ENCODE measurements at places on chromosomes 7 and 10.

DNA sequence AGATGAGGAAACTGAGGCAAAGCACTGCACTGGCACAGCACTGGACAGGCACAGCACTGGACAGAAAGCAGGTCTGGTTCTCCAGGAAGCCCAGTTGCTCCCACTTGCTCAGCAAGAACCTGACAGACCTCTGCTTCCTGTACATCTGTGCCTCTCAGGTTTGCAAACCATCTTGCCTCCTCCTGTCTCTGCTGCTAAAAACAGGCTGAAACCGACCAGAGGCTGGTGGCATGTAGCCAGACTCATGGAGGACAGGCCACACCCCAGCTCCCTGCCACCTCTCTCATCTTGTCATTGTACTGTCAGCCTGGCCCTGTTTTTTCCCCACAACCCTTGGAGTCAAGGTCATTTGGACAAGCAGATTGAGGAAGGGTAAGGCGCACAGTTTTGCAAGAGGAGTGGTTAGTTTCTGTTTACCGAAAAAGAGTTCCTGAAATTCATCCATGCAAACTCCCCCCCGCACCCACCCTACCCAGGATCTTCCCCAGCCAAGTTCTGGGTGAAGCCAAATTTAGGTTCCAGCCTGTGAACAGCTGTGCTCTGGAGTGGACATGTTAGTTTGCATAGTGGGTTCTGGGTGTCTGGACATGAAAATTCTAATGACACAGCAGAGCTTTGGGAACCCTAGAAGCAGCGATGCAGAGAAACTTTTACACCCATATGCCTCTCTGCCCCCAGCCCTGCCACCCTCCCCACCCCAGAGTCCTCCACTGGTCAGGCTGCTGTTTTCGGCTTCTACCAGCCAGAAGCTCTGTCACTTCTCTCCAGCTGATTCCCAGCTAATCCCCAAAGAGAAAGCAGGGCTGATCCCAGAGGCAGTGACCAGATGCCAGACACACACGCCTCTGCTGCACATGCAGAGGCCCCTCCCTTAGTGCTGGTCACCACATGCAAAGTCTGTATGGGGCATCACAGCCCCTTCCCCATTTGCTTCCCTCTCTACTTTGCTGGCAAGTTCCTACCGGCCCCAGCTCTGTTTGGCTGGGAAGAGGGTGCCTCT is 8.5 kb upstream of the C10orf105 start:
- DNase-seq, result peak; percentile 83

GRCh38 chr7:113093561-113093960 is 6.9 kb upstream of the GPR85 start:
- no peak for DNase-seq

DNA sequence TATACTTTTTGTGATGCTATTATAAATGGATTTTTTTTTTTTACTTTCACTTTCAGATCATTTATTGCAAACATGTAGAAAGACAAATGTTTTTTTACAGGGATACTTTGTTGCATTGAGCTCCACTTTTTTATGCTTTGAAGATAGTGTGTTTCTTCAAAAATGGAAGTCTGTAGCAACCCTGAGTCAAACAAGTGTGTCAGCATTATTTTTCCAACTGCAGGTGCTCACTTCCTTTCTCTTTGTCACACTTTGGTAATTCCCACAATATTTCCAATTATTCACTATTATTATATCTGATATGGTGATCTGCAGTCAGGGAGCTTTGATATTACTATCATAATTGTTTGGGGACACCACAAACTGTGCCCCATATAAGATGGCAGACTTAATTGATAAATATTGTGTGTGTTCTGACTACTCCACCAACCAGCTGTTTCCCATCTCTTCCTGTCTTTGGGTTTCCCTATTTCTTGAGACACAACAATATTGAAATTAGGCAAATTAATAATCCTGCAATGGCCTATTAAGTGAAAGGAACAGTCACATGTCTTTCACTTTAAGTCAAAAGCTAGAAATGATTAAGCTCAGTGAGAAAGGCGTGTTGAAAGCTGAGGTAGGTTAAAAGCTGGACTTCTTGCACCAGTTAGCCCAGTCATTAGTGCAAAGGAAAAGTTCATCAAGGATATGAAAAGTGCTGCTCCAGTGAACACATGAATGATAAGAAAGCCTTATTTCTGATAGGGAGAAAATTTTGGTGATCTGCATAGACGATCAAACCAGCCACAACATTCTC is 231.3 kb upstream of the SH2B2 start:
- no peak for DNase-seq

DNA sequence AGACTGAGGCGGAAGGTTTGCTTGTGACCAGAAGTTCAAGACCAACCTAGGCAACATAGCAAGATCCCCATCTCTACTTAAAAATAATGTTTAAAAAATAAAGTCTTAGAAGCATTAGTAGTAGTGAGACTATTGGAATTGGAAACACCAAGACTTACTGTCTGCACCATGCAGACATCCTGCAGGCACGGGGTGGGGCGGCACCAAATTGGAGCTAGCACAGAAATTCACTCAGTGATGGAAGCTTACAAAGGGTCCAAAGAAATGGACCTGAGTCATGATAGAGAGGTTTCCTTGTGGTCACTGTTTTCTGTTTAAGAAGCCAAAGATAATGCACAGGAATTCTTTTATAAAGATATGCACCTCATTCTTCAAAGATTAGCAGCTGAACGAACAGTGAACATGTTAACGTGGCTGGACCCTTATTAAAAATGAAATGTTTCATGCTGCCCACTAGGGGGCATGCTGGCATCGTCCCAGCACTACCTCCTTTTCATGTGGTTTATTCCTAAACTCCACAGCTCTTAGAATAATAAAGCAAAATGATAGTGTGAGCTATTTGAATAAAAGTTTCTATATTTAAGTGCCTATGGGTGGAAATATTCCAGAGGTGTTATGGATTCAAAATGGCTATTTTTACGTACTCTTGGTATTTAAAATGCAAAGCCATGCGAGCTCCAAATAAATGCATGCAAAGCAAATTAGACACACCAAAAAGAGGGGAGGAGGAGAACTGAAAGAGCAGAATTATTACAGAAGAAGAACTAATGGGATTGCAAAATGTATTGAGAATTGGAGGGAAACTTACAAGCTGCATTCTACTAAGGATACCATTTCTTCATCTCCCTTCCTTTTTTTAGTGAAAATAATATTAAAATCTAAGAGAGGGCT is 28.6 kb downstream of the PDSS1 start:
- DNase-seq, result peak; percentile 54

DNA sequence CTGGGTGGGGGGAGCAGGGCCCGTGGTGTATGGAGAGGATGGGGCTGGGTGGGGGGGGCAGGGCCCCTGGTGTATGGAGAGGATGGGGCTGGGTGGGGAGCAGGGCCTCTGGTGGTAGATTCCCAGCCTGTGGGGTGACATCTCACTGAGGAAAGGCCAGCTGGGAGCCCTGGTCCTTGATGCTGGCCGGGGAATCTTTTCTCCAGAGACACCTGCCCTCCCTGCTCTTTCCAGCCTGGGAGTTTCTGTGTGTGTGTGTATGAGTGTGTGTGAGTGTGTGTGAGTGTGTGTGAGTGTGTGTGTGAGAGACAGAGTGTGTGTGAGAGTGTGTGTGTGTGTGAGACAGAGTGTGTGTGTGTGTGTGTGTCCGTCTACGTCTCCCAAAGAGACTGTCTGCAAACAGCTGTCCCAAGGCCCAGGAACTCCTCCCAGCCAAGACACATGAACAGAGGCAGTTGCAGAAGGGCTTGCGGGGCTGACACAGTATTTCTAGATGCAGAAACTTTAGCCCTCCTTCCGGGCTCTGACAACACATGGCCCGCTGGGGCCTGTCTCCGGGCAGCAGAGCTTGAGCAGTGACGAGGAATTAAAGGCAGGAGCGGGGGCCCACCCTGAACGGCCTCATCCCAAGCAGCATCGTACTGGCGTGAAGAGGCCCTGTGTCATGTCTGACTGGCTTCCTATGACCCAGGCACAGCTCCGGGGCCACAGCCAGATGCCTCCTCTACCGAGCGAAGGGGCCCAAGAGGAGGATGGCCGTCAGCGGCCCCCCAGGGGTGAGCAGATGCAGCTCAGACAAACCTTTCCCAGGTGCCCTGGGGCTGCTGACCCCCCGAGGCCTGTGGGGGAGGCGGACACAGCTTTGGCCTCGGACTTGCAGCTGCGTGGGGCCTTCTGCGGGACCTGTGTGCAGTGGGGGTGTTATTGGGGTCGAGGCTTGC is 24.3 kb downstream of the FAM20C start:
- no peak for DNase-seq

DNA sequence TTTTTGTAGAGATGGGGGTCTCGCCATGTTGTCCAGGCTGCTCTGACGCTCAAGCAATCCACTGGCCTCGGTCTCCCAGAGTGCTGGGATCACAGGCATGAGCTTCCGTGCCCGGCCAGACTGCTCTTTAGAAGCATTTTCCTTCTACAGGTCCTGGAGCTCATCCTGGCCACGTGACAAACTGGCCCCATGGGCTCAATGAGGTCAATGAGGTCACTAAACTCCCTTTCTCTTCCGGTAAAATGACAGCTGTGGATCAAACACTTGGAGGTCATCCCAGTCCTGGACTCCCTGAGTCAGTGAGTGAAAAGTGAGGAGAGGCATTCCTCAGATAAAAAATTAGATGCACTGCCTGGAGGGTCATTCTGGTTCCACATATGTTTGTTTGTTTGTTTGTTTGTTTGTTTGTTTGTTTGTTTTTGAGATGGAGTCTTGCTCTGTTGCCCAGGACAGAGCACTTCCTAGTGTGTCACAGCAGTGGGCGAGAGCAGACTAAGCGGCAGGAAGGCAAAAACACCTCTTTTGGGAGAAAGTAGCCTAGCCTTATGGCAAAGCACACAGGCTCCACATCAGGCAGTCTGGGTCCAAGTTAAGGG is 134.9 kb downstream of the TNS3 start:
- no peak for DNase-seq

GRCh38 chr10:63114031-63114814 is 18.9 kb upstream of the NRBF2 start:
- no peak for DNase-seq

DNA sequence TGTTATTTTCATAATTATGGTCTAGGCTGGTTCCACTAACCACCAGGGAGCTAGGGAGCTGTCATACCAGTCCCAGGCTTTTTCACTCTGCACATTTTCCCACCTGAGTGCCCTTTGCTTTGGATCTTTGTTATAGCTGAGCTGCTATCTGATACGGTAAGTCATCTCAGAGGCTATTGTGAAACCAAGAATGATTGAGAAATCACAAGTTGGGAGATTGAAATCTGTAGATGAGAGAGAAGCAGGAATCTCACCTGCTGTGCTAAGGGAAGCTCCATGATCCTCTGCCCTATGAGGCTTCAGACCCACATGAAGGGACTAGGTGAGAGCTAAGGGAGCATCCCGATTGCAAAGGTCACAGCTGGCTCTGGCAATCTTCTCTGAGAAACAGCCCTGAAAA is 307.8 kb downstream of the REEP3 start:
- no peak for DNase-seq

DNA sequence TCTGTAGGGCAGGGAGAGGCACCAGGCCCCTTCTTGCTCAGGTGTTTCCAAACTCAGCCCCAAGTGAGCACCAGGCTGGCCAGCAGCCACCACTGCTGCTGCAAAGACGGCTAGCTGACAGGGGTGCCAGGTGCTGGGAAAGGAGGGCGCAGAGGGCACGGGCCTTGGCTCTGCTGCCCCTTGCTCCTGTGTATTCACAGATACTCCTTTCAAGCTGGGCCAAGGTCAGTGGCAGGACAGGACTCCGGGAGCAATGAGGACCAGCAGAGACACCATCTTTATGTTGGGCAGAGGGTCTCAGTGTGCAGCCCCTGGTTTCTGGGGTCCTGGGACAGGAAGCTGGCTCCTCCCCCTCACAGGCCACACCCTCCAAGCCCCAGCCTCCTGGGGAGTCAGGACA is 110.1 kb downstream of the SMURF1 start:
- DNase-seq, result no peak
